SHP77 treated with DMSO at 0.1 percent for 48 hours (cell line): ENCODE measurements at places on chromosomes 2 and 18.

DNA sequence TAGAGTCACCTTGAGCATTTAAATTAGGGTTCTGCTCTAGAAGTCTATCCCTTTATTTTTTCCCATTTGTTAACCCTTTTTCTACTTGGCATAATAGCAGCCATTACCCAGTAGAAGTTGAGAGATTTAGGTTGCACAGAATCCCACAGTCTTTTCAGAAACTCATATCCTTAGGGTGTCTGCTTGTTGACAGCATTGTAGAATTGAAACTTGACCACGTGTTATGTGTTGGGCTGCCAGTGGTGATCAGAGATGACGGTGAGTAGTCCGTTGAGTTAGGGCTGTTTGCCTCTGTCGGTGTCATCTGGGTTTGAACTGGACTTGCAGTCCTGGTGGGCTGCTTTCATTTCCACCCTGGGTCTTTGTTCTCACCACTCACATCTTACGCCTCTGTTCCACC, 114.4 kb downstream of the NEDD4L start:
- DNase-seq, result no peak

GRCh38 chr18:74266161-74266560, 25.6 kb downstream of the CYB5A start:
- DNase-seq, result no peak

DNA sequence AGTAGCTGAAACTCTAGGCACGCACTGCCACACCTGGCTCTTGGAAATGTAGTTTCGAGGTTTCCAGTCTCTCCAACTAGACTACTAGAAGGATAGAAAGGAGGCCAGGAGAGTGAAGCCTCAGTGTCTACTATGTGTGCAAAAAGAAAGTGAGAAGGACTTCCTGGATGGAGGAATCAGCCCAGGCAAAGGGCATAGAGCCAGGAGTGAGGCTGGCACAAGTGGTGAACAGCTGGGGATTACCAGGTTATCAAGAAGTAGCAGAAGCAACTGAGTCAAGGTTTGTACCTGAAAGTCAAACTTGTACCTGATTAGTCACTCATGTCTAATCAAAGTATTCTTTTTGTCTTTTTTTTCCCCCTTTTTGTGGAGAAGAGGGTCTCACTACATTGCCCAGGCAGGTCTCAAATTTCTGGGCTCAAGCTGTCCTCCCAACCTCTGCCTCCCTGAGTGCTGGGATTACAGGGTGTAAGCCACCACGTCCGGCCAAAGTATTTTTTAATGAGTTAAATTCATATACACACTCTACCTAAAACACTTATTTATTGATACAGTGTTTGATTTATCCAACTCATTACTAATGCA, 8.7 kb upstream of the FZD5 start:
- DNase-seq, result no peak

- DNase-seq, result no peak
These were observed 33.8 kb downstream of the HS1BP3 start for GRCh38 chr2:20617081-20617575.
